ENCODE measurements at places on chromosomes 6 and 20. TPM values are rescaled to one million over a fixed set of nuclear protein-coding genes. Genes with fewer than 3 reads are reported as not detected.

The SRMS gene
- total RNA-seq, result not detected

The KIFC1 gene
- 52.7 TPM for total RNA-seq

The MCM3 gene
- 262 TPM for total RNA-seq

GRCh38 chr6:119716668-119717270 is 367.2 kb upstream of the MAN1A1 start:
- DNase-seq, result no peak

DNA sequence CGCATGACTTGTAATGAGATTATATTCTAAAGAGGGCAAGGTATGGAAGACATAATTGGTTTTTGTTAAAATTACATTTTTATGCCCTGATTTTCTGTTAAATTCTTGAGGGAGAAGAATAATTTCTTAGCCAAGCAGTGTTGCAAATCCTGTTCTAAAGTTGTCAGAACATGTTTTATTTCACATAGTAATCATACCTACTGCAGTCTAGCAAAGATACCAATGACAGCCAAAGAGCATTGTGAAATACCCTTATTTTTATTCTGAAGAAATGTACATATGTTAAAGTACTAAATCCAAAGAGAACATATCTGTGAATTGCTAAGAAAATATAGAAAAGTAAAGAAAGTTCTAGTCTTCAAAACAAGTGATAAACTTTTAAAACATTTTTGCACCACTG is 39.6 kb upstream of the SMIM8 start:
- no peak for DNase-seq

DNA sequence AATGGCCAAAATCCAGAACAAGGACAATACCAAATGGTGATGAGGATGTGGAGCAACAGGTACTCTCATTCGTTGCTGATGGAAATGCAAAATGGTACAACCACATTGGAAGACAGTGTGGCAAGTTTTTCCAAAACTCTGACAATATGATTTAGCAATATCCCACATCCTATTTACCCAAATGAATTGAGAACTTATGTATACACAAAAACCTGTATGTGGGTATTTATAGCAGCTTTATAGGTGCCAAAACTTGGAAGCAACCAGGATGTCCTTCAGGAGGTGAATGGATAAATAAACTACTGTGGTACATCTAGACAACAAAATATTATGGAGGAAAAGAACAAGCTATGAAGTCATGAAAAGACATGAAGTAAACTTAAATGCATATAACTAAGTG is 156.5 kb downstream of the TFAP2A start:
- DNase-seq, result no peak

DNA sequence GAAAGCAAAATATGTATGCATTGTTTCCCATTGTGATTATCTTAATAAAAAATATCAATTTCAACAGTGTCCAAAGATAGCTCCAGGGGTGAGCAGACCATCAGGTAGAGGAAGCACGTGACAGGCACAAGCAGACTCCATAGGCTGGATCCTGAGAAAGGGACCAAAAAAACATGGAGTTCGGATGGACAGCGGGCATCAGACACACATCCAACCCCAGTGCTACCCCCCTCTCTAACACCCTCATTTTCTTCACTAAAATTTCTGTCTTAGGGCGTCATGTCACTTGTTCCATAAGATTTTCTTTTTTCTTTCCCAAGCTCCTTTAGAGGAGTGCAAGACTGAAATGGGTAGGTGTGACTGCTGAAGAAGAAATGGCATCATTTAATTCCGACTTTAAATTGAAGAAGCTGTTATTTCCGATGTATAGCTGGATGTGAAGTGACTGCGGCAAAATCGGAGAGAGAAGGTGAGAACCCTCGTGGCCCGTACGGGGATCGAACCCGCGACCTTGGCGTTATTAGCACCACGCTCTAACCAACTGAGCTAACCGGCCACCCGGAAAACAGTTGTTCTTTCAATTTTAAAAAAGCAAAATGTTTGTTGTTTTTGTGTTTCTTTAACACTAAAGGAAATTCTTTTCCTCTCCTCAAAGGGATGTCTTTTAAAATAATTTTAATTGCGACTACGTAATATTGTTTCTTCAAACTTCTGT is 10.3 kb upstream of the PRSS16 start:
- no peak for DNase-seq

- DNase-seq, result no peak
Measured at GRCh38 chr6:2990248-2990931, 9.3 kb upstream of the NQO2 start.

DNA sequence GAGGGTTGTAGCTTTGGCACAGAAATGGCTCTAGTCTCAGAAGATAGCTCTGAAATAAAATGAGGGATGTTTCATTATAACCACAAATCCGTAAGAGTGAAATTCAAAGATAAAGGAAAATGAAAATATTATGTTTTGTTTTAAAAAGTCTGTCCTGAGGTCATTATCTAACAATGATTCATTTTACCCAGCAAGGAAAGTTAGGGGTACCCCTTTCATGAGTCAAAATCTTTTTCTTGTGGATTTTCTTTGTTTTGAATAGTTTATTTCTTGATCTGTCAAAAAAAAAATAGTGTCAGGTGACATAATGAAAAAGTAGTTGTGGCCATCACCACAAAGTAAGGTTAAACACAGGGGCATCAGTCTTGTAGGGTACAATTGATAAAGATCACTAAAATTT is 59.7 kb upstream of the MYB start:
- DNase-seq, result no peak

GRCh38 chr20:43375591-43375990 is 82.1 kb upstream of the SRSF6 start:
- DNase-seq, result no peak

GRCh38 chr20:9500121-9500520 is 14.3 kb upstream of the LAMP5 start:
- no peak for DNase-seq

GRCh38 chr6:151690768-151691562 is 116.5 kb upstream of the ESR1 start:
- DNase-seq, result no peak

Measured in CD8-positive, alpha-beta memory T cell (primary cell).